ENCODE measurements at places on chromosomes 5 and 9.

DNA sequence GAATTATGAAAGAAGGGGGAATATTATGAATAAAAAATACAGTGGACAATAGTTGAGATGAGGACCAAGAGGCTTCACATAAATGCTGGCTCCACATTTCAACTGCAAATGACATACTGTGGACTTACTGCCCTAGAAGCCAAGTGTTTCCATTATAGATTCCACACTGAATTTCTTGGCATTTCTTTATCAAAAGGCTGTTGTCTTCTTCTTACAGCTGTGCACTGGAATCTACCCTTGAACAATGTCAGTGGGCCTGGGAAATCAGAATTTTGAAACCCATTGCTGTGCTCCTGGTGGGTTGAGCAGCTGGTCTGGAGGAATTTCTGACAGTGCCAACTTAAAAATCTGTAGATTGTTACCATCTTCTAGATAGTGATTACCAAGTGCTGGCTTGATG lies 49.9 kb downstream of the TNC start:
- DNase-seq, result no peak

DNA sequence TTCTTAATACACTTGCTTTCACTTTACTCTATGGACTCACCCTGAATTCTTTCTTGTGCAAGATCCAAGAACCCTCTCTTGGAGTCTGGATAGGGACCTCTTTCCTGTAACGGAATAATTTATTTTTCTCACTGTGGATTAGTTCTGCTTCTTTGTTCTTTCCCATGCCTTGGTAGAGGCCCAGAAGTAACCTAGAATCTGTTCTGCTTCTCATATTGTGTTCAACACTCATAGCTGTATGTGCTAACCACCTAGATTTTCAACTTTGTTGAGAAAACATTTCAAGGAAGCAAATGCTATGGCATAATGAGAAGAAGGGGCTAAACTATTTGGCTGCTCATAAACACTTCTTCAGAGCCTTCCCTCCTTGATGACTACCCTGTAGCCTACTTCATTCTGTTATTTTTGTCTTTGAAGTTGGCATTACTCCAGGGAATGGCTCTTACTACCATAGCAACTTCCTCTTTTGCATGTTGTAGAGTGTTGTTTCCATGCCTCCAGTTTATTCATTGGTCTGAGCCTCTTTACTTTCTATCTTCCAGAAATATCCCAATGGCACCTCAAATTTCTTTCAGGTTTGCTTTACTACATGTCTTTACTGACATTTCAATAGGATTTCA lies 74.3 kb downstream of the KIAA0825 start:
- DNase-seq, result no peak

GRCh38 chr5:60223342-60223741 lies 329.8 kb upstream of the PDE4D start:
- DNase-seq, result no peak

GRCh38 chr5:108728566-108729241 lies 19.0 kb upstream of the FER start:
- peak; percentile 58 for DNase-seq

GRCh38 chr5:160252916-160253315 lies 23.6 kb downstream of the FABP6 start:
- DNase-seq, result no peak

GRCh38 chr9:13570068-13570974 lies 290.8 kb upstream of the MPDZ start:
- no peak for DNase-seq

GRCh38 chr5:113054899-113055298 lies 78.3 kb downstream of the DCP2 start:
- DNase-seq, result no peak

DNA sequence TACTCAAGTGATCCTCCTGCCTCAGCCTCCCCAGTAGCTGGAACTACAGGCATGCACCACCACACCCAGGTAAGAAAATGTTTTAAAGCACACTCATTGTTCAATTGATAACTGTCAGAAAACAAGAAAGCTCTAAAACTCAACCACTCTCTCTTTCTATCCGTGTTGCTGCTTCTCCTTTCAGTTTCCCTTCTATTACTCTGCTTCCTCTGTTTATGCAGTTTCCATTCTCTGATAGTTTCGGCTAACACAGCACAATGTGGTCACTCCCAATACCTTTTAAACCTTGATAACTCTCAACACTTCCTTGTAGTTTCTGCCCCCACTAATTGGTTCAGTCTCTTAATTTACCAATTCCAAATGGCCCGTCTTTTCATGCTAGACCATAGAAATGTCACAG lies 59.2 kb upstream of the NR4A3 start:
- no peak for DNase-seq

GRCh38 chr9:86672301-86672700 lies 275.0 kb downstream of the GAS1 start:
- DNase-seq, result no peak

DNA sequence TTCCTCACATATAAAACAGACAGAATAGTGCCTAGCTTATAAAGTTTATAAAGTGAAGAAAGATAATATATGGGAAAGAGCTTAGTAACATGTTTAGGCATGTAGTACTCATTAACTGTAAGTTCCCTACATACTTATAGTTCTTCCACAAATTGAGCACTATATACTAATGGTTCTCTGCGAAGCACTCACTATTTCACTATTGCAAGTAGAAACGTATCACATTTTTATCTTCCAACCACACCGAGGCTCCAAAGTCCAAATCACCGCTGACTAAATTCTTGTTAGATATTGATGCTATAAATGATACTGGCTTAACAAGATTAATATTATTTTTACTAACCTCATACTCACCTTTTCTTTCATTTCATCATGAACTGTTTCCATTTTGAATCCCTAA lies 61.0 kb downstream of the FBXW11 start:
- DNase-seq, result no peak

- DNase-seq, result no peak
These were observed 91.5 kb downstream of the APBA1 start for GRCh38 chr9:69580582-69581214.

DNA sequence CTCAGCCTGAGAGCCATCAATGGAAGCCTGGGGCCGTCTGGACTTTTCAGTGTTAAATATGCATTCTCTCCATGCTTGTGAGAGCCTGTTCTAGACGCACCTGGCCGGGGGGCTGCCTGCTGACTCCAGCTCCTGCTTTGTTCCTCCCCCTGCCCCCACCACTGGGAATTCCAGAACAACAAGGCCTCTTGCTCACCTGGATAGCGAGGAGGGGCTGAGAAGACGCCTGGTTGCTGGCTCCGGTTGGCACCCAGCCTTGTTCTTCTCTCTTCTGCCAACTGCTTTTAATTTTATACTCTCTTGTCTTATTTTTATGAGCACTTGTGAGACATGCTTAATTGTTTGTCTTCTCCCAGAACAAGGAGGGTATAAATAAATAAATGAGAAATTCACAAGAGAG lies 15.0 kb upstream of the RAPGEF1 start:
- DNase-seq, result no peak

DNA sequence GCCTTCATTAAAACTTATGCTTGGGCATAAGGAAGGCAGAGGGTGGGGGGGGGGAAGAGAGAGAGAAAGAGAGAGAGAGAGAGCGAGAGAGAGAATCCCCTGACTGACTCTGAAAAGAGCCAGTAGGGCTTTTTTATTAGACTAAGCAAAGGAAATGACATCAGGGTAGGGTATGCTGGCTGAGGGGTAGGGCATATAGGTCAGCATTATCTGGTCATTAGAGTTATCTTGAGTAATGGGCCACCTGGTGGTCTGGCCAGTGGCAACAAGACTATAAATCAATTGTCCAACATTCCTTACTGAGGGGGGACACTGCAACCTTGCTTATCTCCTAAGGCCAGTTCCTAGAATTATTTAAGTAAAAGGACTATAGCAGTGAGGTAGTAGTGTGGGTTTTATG lies 67.2 kb downstream of the TSSK1B start:
- no peak for DNase-seq

DNA sequence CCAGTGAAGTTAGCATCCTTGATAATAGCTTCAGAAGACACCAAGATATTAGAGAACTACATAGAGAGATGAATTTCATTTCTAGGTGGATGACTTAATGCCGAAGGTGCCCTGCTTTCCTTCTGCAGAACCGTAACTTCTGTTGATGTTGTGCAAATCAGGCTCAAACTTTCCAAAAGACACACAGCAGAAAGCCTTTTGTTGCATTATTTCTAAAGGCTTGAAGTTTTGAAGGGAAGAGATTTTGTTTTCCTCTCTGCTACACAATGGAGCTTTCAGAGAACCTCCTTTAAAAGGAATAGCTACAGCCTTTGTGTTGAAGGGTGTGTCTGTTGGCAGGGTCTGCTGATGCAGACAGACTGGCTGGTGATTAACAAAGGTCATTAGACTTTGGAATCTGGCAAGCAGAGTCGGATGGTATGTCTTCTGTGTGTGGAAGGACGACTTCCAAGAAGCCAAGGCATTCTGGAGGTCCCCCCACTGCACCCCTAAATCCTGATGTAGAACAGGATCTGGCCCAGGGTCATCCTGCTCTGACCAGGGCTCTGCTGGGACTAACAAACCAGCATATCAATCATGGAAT lies 57.8 kb downstream of the ZNF462 start:
- no peak for DNase-seq

DNA sequence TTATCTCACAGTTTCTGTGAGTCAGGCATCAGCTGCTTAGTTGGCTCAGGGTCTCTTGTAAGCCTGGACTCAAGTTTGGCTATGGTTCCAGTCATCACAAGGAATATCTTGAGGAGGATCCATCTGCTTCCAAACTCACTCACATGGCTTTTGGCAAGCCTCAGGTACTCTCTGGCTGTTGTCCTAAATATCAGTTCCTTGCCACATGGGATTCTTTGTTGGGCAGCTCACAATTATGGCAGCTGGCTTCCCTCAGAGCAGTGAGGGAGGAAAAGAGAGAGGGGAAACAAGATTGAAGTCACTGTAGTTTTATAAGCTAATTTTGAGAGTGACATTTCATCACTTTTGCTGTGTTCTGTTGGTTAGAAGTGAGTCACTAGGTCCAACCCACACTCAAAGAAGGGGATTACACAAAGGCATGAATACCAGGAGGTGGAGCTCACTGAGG lies 144.5 kb downstream of the GCNT1 start:
- no peak for DNase-seq

DNA sequence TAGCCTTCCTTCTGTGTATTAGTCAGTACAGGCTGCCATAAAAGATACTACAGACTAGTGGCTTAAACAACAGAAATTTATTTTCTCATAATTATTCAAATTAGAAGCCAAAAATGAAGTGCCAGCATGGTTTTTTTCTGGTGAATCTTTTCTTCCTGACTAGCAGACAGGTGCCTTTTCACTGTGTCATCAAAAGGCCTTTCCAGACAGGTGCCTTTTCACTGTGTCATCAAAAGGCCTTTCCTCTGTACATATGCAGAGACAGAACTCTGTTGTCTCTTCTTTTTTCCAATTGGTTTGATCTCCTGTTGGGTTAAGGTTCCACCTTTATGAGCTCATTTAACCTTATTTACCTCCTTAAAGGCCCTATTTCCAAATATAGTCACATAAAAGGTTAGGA lies 599.9 kb downstream of the ISL1 start:
- no peak for DNase-seq

- DNase-seq, result no peak
These were observed 14.4 kb downstream of the DOCK8 start for GRCh38 chr9:228929-229695.

DNA sequence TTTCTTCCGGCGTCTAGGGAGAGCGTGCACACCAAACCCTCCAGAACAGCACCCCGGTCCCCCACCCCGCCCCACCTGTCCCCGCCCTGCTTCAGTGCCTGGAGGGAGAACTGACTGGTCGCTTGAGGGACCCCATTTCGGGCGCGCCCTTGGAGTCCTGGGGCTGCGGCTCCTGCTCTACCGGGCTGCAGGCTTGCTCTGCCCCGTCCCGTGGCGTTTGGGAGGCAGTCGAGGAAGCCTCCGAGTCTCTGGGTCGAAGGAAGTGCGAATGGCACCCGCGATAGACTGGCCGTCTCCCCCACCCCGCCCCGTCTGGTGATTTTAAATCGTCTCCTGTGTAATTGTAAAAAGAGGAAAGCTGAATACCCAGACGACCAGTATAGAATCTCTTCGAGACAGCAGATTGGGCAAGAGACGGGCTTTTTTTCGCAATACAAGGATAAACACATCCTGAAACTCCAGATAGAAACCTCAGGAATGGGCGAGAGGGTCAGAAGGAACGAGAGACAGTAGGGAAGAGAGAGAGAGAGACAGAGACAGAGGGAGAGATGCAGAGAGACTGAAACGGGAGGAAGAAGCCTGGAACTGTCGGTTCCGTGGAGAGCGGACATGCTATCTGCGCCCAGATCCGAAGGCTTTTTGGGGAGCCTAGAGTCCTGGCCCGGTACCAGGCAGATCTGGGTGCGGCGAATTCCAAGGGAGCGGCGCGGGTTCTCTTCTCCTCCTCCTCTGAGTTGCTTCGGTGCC lies 9.9 kb downstream of the PRDM6 start:
- DNase-seq, result no peak

DNA sequence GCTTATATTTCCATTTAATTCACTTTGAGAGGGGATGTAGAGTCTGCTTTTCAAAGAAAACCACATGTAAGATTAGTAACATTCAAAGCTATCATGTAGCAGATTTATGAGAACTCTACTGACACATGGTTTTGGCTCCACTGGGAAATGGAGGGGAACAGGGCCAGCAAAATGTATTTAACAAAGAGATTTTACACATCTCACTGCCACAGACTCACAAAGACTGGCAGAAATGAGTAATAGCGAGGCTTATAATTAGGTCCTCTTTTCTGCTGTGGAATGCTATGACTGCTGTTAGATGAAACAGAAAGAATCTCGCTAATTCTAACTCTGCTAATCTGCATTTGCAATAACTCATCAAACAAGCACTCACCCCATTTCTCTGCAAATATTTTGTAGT lies 4.5 kb downstream of the DAP start:
- DNase-seq, result no peak

- no peak for DNase-seq
These were observed 20.8 kb upstream of the ATG10 start for GRCh38 chr5:81950996-81951395.

- DNase-seq, result no peak
These were observed 1202.1 kb downstream of the PTPRD start for GRCh38 chr9:9410736-9411135.

DNA sequence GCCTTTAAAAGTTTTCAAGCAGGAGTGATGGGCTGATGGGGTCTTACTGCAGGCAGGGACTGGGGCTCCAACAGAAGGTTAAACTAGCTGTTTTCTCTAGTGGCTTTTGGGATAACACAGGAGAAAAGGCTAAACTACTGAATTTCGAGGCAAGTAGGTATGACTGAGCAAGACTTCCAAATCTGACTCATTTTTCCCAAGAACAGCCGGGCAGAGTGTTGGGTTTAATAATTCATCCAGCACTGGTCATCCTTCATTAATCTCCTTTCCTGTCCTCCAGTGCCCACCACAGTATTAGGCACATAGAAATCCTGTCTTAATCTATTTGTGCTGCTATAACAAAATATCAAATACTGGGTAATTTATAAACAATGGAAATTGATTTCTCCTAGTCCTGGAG lies 20.5 kb downstream of the MSX2 start:
- DNase-seq, result no peak

- no peak for DNase-seq
These were observed 18.1 kb downstream of the MYMK start for GRCh38 chr9:133506653-133507038.

- peak; percentile 65 for DNase-seq
These were observed 17.7 kb downstream of the RALGDS start for GRCh38 chr9:133103183-133103986.

GRCh38 chr5:88876714-88877113 lies 6.3 kb downstream of the MEF2C start:
- no peak for DNase-seq

Measured in stimulated activated CD4-positive, alpha-beta T cell treated with anti-CD3 and anti-CD28 coated beads, Interleukin-2, amount 100 ng/mL, for 24 hours (primary cell).